Aorta (tissue), 5 donors: ENCODE measurements at places on chromosomes 3 and 15. TPM values are rescaled to one million over a fixed set of nuclear protein-coding genes. Genes with fewer than 3 reads are reported as not detected.

Gene GOLGA6L10
- total RNA-seq = 0.23 TPM

Gene CCR3
- 0.29 TPM for total RNA-seq

Gene SLC27A2
- total RNA-seq = not detected

Gene SYNPR
- total RNA-seq = not detected

DNA sequence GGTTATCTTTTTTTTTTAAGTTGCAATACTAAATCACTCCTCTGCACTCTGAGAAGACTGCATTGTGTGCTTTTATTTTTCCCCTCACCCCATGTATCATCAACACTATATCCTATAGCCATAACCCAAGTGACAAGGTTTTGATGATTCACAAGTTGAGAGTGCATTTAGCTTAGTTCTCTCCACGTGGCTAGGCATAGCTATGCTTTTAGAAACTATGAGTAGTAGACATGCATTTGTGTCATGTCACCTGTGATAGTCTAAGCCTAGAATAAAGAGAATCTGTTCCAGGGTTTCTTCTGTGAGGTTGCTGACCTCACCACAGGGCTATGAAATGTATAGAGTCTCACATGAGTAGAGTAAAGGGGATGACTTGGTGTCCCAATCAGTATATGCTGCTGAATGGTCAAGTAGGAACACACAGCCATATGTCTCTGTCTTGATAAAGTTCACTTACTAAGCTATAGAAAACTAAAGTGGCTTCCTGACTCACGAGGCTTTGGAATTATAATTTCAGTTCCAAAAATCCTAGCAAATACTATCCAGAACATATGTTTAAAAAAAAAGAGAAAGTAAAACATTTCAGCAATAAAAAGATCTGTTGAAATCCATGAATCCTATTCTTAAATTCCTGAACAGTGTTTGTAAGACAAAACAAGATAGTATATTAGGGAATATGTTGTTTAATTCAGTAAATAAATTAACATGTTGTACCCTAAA is 206.3 kb downstream of the LSAMP start:
- no peak for DNase-seq

- no peak for DNase-seq
Measured at GRCh38 chr3:101807888-101808287, 28.9 kb downstream of the NXPE3 start.

DNA sequence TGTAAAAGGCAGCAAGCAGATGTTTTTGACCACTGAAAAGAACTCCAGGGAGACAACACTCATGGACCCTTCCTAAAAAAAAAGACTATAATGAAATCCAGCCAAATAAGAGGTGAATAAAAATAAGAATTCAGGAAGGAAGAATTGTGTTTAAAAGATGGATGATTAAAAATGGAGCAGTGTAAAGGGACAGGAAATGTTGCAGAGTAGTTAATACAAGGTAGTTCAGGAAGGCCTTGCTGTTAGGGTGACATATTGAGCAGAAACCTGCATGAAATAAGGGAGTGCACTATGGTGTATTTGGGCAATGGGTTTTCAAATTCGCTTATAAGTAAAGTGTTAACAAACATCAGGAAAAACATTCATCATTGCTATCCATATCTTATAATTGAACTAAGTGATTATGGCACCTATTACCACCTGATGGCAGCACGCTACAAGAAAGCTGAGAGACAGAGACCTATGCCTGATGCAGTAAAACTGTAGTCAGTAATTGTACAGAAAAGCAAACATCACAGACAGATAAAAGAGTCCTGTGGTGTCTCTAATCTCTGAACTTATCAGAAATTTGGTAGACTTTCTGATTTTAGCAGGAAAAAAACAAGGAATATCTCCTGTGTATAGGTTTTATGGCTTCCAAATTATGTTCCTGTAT is 5.8 kb upstream of the DBR1 start:
- no peak for DNase-seq

GRCh38 chr3:66107855-66108254 is 69.1 kb upstream of the MAGI1 start:
- DNase-seq = no peak

- DNase-seq = no peak
Measured at GRCh38 chr3:19886404-19886803, 47.6 kb downstream of the EFHB start.

GRCh38 chr3:196336319-196337145 is 1.7 kb downstream of the TM4SF19 start:
- no peak for DNase-seq

- no peak for DNase-seq
Measured at GRCh38 chr3:129888771-129889170, 4.7 kb downstream of the TMCC1 start.
